ENCODE measurements at places on chromosomes 7 and 10.
A peak's percentile ranks its signal among the peaks of the same experiment; 100 is the strongest.

GRCh38 chr10:127391875-127392274 is 157.2 kb upstream of the NPS start:
- no peak for DNase-seq

- DNase-seq: no peak
Measured at GRCh38 chr7:36100226-36100625, 52.8 kb upstream of the EEPD1 start.

DNA sequence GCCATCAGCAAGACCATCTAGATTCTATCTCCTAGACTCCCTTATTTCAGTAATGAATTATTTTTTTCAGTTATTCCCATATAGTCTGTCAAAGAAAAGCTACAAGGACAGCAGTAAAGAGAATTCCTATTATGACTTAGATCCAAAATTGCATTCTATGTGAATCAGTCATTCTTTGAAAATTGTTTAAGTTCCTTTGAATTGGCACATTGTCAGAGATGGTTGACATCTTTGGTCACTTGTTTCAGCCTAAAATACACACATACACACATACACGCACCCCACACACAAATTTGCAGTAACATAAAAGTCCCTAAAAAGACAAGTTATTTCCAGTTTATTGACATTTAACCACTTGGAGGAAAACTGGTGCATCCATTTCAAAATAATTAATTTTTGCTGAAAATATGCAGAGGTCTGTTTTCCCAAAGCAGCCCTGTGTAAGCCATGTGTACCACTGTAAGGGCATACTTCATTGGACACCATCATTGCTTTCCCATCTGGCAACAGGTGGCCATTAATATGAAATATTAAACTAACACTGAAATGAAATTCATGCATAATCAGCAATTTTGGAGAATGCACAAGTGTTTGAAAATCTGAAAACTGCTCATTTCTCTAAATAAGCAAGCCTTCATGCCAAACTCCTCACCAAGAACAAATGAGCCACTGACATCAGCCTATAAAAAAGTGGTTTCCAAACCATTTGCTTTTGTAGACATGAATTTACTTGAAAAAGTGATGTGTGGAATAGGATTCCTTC is 121.7 kb upstream of the COL1A2 start:
- DNase-seq: no peak

- DNase-seq: no peak
Measured at GRCh38 chr10:3977761-3978160, 192.8 kb upstream of the KLF6 start.

DNA sequence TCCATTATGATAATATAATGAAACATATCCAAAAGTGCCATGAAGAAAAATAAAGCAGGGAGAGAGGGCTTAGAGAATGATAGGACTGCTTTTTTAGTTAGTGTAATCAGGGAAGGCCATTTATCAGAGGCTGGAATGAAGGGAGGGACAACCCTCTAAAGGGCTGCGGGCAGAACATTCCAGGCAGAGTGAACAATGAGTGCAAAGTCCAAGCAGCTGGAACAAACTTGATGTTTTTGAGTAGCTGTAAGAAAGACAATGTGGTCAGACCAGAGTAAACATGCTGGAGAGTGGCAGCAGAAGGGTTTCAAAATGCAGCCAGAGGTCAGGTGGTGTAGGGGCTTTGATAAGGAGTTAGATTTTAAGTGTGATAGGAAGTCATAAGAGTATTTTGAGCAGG is 65.6 kb upstream of the CCDC6 start:
- peak; percentile 86 for DNase-seq

GRCh38 chr7:69791739-69792138 is 193.5 kb downstream of the AUTS2 start:
- DNase-seq: no peak

GRCh38 chr10:1659221-1659791 is 78.0 kb downstream of the ADARB2 start:
- DNase-seq: no peak

- DNase-seq: no peak
Measured at GRCh38 chr10:78263521-78263988, 229.9 kb downstream of the RPS24 start.

All from SW480 (cell line).